ENCODE measurements at places on chromosomes 3 and 15.

DNA sequence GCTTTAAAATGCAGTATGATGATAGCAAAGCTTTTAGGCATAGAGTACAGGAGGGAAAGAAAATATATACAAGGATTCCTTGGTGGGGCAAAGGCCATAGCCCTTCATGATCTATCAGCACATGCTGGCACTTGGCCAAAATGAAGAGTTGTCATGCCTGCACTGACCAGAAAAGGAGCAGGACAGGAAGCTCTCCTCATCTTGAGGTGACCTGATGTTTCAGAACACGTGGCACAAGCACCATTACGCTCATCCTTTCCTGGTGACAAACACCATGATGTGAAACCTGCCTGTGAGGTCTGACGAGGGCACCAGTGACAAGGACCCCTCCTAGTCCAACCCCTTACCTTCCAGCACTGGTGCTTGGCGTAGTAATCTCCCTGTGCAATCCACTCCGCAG lies 77.9 kb upstream of the DCLK3 start:
- no peak for DNase-seq

DNA sequence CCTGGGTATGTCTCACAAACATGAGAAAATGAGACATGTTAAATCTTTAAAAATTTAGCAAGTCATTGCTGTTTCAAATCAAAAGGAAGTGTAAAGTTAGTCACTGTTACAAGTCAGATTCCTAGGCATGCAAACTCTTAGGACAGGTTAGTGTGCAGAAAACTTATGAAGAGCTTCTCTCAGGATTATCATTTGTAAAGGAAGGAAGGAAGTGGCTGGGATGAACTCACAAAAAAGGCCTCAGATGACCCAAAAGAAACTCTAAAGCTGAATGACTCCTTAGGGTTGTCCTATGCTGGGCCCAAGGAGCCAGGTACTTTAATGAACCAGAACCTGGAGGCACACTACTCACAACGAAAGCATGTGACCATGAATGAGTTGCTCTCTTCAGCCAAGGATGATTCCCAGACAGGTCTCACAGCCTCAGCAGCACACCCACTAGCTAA lies 25.0 kb downstream of the MSL2 start:
- no peak for DNase-seq

GRCh38 chr3:172111163-172111562 lies 71.8 kb downstream of the FNDC3B start:
- no peak for DNase-seq

- DNase-seq = no peak
Observed at GRCh38 chr15:69979262-69979661, 118.5 kb downstream of the TLE3 start.

DNA sequence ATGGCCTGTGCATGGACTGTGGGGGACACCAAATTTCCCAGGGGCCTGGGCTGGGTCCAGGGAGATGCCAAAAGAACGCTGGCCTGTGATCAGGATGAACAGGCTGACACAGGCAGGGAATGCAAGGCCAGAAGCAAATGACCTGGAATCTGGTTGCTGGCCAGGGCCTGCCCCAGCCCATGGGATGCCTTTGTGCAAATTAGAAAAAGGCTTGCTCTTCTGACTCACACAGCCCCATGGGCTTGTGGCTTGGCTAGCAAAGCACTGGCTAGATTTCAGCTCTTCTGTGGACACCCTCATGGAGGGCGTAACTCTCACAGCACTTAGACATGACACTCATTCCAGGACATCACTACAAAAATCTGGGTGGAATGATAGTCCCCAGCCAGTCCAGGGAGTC lies 356.0 kb downstream of the SHQ1 start:
- no peak for DNase-seq

- no peak for DNase-seq
Observed at GRCh38 chr3:134370611-134371531, 3.4 kb downstream of the AMOTL2 start.

All from activated CD4-positive, alpha-beta T cell treated with anti-CD3 and anti-CD28 coated beads, Interleukin-2, amount 10 ng/mL, durations not matched to agents 7 days and 5 days (primary cell).